ENCODE measurements at places on chromosomes 16 and 17. TPM values are rescaled to one million over a fixed set of nuclear protein-coding genes. Genes with fewer than 3 reads are reported as not detected.

GRCh38 chr16:27098366-27099049, 31.8 kb downstream of the C16orf82 start:
- no peak overlapping the region for H3K27ac ChIP-seq
- H3K4me3 ChIP-seq, result no peak overlapping the region
- peaks cover 10% of the 10 kb centered on the region for H3K4me1 ChIP-seq
- DNase-seq, result no peak
- peaks cover 47% of the 10 kb centered on the region for H3K27me3 ChIP-seq

GRCh38 chr16:49688036-49688697, 167.7 kb downstream of the ZNF423 start:
- H3K36me3 ChIP-seq, result no peaks in the 10 kb centered on the region
- H3K27me3 ChIP-seq, result no peaks in the 10 kb centered on the region
- no peak overlapping the region for H3K4me3 ChIP-seq
- no peak overlapping the region for H3K27ac ChIP-seq

DNA sequence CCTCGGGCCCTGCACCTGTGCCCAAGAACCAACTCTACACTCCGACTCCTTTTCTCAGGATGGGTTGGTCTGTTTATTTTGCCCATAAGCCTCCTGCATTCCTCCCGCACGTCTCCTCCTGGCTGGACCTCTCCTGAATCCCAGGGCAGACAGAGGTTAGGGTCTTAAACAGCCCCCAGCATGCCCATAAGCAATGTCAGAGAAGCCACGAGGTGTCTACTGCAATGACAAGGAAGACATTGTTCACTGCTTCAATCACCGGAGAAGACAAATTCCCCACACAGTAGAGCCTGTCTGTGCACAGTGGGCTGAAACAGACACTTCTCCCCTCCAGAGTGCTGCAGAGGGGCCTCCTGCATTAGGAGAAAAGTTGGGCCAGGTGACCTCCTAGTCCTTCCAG, 230.6 kb upstream of the RPL38 start:
- no peaks in the 10 kb centered on the region for H3K27me3 ChIP-seq
- no peak overlapping the region for H3K4me3 ChIP-seq
- H3K27ac ChIP-seq, result no peak overlapping the region
- DNase-seq, result no peak
- H3K4me1 ChIP-seq, result no peaks in the 10 kb centered on the region

- H3K4me3 ChIP-seq, result no peak overlapping the region
- no peaks in the 10 kb centered on the region for H3K27me3 ChIP-seq
Observed at GRCh38 chr16:57223057-57223456, 22.0 kb upstream of the ARL2BP start.

- peaks cover 43% of the 10 kb centered on the region for H3K36me3 ChIP-seq
- H3K4me3 ChIP-seq, result no peak overlapping the region
- peak overlapping the region; percentile 69 for H3K27ac ChIP-seq
Observed at GRCh38 chr16:75304521-75305363, 53.3 kb upstream of the BCAR1 start.

DNA sequence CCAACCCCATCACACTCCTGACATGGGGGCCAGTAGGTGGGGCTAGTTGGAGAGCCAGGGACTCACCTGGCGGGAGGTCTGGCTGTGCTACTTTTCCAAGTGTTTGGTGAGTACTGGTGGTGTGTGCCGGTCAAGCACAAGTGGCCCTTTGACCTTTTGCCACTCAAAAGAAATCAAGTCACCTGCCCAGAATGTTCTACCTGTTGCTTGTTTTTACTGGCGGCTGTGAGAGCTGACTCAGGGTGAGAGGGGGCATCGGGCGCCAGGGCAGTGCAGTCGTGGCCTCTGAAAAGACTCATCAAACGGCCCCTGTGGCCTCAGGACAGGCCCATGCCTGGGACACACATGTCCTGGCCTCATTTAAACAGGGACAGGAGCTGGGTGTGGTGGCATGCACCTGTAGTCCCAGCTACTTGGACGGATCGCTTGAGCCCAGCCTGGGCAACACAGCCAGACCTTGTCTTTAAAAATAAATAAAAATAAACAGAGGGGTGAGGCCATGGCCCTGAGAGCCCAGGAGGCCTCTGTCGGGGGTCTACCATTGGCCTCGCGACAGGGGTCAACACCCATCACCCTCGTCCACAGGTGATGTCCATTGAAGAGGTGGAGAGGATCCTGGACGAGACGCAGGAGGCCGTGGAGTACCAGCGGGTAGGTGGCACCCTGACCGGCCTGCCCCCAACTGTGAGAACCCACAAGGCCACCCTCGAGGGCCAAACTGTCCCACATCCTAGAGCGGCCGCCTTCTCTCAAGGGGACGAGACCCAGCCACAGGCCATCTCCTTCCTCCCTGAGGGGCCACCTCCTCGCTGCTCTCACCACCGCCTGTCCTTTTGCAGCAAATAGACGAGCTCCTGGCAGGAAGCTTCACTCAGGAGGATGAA, 5.0 kb downstream of the CHMP6 start:
- DNase-seq, result no peak
- H3K4me1 ChIP-seq, result peaks cover 29% of the 10 kb centered on the region
- no peak overlapping the region for H3K4me3 ChIP-seq
- no peak overlapping the region for H3K27ac ChIP-seq

DNA sequence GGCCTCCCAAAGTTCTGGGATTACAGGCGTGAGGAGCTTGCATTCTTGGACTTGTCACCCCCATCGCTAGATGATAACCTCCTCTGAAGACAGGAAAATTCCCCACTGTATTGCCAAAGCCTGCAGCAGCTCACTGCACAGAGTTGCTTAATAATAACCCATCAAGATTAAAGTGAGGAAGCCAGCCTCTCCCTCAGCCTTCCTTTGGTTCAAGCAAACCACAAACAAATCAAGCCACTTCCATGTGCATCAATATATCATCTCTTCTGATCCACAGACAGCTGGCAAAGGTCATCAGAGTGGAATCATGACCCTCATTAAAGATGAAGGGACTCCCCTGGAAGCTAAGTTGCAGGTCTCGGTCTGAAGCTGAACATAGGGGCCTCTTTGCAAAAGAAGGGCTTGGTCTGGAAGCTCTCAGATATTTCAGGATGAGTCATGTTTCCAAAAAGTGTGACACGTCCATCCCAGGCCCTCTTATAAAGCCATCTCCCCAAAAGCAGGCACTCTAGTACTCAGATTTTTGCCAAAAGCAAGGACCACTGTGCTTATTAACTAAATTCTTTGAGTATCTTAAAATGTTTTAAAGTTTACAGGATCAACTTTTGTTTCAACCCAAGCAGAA, 4.8 kb downstream of the EMP2 start:
- H3K4me3 ChIP-seq, result no peak overlapping the region
- H3K27ac ChIP-seq, result peak overlapping the region; percentile 88
- H3K4me1 ChIP-seq, result peaks cover 48% of the 10 kb centered on the region
- no peak for DNase-seq
- H3K36me3 ChIP-seq, result peaks cover 9% of the 10 kb centered on the region
- H3K27me3 ChIP-seq, result no peaks in the 10 kb centered on the region

DNA sequence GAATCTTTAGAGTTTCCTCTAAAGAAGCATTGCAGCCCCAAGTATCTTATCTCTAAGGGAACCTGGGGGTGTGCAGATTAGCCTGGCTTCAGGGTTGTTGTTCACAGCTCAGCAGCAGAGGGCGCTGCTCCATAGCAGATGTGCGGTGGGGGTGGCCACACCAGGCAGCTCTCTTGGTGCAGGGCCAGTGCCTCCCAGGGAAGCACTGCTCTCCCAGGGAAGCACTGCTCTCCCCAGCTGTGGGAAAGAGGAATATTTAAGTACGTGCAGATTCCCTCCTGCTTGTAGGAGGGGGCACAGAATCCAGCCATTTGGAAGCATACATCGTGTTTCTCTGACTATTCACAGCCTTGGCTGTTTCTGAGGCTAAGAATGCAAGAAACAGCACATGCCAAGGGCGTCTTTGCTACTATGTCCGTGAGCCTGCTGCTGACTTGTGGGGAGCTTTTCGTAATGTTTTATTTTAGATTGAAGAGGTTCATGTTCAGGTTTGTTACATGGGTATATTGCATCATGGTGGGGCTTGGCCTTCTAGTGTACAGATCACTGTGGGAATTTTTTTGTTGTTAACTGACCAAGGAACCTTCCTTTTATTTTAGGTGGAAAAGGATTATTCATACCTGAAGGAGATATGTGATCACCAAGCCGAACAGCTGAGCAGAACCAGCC, 217.8 kb downstream of the SPECC1 start:
- no peak overlapping the region for H3K4me3 ChIP-seq
- no peaks in the 10 kb centered on the region for H3K36me3 ChIP-seq
- H3K27me3 ChIP-seq, result no peaks in the 10 kb centered on the region
- H3K4me1 ChIP-seq, result peaks cover 7% of the 10 kb centered on the region
- no peak for DNase-seq

- H3K4me1 ChIP-seq, result peaks cover 51% of the 10 kb centered on the region
- no peaks in the 10 kb centered on the region for H3K27me3 ChIP-seq
- H3K36me3 ChIP-seq, result no peaks in the 10 kb centered on the region
- H3K27ac ChIP-seq, result peak overlapping the region; percentile 65
Observed at GRCh38 chr17:61307905-61308886, 91.4 kb upstream of the TBX2 start.

DNA sequence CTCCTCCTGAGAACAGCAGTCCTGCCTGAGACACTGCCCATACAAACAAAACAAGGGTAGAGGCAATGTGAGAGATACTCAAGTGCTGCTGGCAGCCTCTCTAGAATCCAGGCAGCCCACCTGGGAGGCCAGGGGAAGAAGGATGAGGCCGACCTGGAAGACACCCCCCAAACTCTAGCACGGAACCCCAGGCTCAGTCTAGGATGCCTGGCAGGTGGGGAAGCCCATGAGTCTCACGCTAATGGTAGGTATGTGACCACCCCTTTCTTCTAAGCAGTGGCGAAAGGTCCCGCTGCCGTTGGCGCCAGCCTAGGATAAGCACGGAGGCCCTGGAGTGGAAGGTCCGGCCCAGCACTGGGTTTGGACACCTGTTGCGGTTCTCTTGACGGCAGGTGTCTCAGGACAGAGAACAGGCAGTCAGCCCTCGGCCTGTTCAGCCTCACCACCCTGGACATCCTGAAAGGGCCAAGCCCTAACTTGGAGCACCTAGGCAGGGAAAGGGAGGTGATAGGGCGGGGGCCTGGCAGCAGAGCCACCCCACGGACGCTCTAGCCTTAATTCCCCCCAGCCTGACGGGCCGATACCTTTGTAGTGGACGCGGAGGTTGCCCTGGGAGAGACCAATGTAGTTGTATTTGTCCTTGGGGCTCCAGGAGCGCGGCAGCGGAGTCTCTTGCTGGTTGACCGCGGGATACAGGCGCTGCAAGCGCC, 487 bp downstream of the RANBP10 start:
- H3K4me1 ChIP-seq, result peaks cover 36% of the 10 kb centered on the region
- H3K4me3 ChIP-seq, result peak overlapping the region; percentile 100
- peak overlapping the region; percentile 92 for H3K27ac ChIP-seq
- no peaks in the 10 kb centered on the region for H3K36me3 ChIP-seq

GRCh38 chr17:17223736-17224135, 13.2 kb downstream of the FLCN start:
- no peaks in the 10 kb centered on the region for H3K4me1 ChIP-seq
- H3K4me3 ChIP-seq, result no peak overlapping the region
- H3K27ac ChIP-seq, result no peak overlapping the region

- H3K27ac ChIP-seq, result no peak overlapping the region
- no peak for DNase-seq
- H3K4me3 ChIP-seq, result no peak overlapping the region
Observed at GRCh38 chr16:54174201-54174600, 112.4 kb downstream of the IRX3 start.

- no peak overlapping the region for H3K4me3 ChIP-seq
- H3K36me3 ChIP-seq, result peaks cover 24% of the 10 kb centered on the region
- peaks cover 46% of the 10 kb centered on the region for H3K4me1 ChIP-seq
Observed at GRCh38 chr17:65530523-65531255, 30.8 kb downstream of the AXIN2 start.

GRCh38 chr17:40734018-40734417, 21.1 kb downstream of the KRT25 start:
- DNase-seq, result no peak
- H3K4me1 ChIP-seq, result no peaks in the 10 kb centered on the region
- H3K27me3 ChIP-seq, result no peaks in the 10 kb centered on the region
- no peak overlapping the region for H3K27ac ChIP-seq

DNA sequence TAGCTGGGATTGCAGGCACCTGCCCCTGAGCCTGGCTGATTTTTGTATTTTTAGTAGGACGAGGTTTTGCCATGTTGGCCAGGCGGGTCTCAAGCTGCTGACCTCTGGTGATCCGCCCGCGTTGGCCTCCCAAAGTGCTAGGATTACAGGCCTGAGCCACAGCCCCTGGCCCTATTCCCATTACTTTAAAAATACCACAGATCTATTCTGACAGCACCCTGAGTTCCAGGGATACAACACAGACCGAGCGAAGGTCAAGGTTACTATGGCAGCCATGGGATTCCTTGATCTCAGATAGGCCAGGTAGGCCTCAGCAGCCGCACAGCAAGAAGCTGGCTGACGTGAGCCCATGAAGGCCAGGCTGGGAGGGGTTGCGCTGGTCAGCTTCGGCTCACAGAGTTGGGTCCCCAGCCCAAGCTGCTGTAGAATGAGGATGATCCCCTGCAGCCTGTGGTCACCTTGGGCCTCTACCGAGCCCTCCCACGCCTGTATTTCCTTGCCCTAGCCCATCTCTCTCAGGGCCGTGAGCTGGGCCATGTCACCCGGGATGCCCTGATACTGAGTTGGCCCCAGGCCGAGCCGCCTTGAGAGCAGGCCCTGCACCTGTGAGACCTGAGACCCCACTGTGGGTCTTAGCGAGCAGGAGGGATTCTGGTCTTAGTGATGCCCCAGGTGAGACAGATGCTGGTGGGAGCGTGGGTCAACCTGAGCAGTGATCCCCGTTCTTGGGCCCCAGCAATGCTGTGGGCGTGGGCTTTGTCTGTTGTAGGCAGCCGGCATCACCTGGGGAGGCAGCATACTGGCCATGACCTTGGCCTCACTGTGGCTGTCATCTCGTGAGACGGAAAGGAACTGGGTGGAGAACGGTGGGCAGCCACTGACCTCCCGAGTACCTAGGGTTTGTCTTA, 16.9 kb upstream of the RNF213 start:
- peaks cover 97% of the 10 kb centered on the region for H3K36me3 ChIP-seq
- no peaks in the 10 kb centered on the region for H3K4me1 ChIP-seq
- no peak for DNase-seq
- no peaks in the 10 kb centered on the region for H3K27me3 ChIP-seq
- no peak overlapping the region for H3K4me3 ChIP-seq
- no peak overlapping the region for H3K27ac ChIP-seq

DNA sequence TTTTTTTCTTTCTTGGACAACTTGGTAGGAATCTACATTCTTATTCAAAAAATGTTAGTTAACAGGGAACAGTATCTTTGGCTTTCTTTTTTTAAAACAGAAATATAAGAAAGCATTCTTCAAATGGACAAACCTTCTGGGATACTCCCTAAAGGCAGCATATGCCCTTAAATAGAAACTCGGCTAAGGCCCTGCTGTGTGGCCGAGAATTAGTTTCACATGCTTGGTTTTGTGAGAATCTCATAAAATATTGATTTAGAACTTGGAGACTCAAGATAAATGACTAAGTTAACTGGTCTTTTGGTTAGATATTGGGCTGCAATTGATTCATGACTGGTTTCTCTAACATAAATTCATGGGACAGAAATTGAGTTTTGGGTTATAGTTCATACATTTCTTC, 359.9 kb upstream of the XYLT1 start:
- H3K36me3 ChIP-seq, result no peaks in the 10 kb centered on the region
- no peak for DNase-seq
- no peak overlapping the region for H3K27ac ChIP-seq

TBC1D3E gene
- not detected for total RNA-seq

LDHD gene
- 13.2 TPM for total RNA-seq

KCNJ18 gene
- total RNA-seq, result not detected

IGSF6 gene
- total RNA-seq, result 0.97 TPM

PFN1 gene
- total RNA-seq, result 1,413 TPM

SOCS3 gene
- 21.8 TPM for total RNA-seq

ADAD2 gene
- total RNA-seq, result 0.83 TPM

MTSS2 gene
- total RNA-seq, result 238 TPM

AATK gene
- total RNA-seq, result 13.7 TPM

HOXB1 gene
- not detected for total RNA-seq

Measured in esophagus muscularis mucosa (tissue), 4 donors.